LoVo (cell line): ENCODE measurements at places on chromosomes 6 and 20.
A peak's percentile ranks its signal among the peaks of the same experiment; 100 is the strongest.

DNA sequence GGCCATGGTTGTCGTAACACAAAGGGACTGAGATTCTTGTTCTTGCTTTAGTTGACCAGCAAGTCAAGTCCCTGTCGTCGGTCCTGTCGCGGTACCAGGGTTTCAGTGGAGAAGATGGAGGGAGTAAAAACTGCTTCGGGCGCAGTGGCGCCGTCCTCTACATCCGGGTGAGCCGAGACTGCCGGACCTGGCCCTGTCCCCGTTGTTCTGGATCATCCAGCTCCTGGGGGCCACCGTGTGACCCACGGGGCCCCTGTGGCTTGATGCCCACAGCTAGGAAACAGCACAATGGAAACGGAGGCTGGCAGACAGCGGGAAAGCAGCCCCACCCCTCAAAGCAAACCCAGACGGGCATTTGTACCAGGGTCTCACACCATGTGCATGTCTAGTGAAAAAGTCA is 15.0 kb downstream of the MTG2 start:
- DNase-seq = no peak

DNA sequence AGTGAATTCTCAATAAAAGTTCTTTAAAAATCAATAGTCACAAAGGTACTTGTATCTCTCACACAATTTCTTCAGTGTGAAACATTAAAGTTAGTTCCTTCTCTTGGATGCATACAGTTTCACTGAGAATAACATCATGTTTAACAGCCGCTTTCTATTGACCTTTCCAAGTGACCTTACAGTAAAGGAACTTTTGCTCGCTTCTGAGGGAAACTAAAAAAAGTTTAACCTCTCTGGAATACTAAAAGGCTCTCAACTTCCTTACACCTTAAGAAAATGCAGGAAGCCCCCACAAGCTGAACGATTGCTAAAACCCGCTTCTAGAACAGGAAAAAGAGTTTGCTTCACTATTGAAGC is 1.3 kb downstream of the RRAGD start:
- DNase-seq = no peak

DNA sequence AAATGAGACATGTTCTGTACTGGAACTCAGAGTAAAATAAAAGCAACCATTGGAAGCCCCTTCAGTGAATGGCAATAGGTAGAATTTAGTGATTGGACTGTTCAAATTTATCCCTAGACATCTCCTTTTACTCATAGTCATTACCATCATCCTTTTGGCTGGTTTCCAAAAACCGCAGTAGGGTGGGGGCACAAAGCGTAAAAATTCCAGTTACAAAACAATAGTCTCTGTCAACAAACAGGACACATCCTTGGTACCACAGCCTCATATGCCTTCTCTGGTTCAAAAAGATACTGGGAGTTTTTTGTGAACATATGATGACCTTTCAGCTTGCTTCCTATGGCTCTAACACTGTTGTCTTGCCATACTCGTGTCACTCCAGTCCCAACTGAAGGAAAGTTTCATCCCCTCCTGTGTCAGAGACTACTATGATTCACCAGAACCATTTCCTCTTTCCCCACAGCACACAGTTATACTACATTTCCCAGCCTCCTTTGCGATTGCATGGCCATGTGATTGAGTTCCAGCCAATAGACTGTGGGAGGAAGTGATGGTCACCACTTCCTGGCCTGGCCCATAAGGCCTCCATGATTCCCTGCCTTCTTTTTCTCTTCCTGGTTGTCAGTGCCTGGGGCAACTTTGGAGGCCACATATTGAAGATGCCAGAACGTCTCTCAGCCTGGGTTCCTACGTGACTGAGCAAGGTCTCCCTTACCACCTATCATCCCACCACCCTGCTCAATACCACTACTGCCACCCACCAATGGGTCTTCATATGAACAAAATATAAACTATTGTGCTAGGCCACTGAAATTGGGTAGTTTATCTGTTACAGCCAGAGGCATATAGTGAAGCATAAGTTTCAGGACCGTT is 162.4 kb downstream of the ID4 start:
- no peak for DNase-seq

- no peak for DNase-seq
Observed at GRCh38 chr6:123526128-123526527, 110.6 kb downstream of the TRDN start.

DNA sequence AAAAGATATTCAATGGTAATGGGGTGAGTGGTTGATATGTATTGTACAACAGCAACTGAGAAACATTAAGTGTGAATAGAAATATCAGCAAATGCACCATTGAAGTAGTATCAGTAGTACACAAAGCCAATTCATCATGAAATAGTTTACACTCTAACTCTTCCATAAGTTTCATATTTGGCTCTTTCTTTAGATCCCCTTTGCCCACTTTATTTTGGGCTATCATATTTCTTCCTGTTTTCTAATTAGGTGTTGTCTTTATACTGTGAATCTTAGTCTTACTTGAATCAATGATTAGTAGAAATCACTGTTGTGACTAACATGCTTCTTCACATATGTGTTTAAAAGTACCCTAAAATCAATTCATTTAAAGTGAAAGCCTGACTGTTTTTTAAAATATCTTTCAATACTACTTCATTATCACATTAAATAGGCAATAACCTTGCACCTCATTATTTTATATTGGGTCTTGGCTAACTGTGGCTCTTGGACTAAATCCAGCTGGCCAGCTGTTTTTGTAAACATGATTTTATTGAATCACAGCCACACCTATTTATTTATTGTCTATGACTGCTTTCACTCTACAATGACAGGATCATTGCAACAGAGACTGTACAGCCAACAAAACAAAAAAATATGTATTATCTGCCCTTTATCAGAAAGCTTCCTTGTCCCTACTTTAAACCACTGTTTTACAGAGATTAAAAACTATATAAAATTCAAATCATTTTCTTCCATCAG is 38.9 kb downstream of the EYS start:
- DNase-seq = no peak

DNA sequence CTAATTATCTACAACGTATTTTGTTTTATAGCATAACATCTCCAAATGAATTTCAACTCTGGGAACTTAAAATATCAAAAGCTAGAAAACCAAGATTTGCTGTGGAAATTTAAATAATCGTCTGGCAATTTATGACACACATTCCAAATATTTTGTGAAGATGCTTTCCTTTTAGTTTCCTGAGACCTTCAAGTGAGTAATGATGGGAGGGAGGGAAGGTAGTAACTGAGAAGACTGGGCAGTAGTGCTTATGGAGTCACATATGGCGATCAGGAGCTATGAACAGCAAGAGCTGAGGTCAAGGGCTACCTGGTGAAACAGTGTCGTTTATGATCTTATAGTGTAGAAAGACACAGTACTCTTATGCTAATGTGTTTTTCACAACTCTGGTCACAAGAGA is 178.2 kb upstream of the THEMIS start:
- DNase-seq = no peak

- DNase-seq = no peak
Observed at GRCh38 chr20:54545676-54546358, 70.4 kb downstream of the DOK5 start.

- no peak for DNase-seq
Observed at GRCh38 chr6:84050408-84050807, 16.8 kb downstream of the MRAP2 start.

DNA sequence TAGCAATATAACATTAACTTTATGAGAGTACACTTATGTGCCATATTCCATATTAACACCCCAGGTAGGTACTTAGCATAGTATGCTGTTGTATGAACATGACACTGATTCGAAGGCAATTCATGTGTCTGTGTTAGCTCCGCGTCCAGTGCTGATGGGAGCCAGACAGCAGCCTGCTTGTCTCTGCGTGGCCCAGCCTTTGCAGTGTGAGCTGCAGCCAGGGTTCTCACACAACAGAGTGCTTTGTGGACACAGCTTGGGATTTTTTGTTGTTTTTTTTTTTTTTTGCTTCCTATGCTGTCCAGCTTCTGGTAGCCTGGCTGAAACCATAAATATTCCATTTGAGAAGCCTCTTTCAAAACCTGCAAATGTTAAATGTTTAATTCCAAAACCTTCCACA is 350.9 kb downstream of the SMOC2 start:
- no peak for DNase-seq

DNA sequence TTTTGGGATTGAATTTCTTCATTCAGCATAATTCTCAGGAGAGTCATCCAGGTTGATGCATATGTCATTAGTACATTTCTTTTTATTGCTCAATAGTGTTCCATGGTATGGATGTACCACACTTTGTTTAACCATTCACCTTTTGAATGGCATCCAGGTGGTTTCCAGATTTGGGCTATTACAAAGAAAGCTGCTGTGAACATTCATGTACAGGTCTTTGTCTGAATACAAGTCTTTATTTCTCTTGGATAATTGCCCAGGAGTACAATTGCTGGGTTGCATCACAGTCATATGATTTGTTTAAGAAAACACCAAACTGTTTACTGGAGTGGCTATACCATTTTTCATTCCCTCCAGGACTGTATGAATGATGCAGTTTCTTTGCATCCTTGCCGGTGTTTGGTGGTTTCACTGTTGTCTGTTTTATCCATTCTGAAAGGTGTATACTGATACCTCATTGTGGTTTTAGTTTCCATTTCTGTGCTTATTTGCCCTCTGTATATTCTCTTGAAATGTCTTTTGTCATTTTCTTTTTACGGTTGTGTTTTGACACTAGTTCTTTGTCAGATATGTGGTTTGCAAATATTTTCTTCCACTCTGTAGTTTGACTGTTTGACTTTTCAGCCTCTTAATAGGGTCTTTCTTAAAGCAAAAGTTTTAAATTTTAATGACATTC is 8.8 kb downstream of the CDKAL1 start:
- DNase-seq = peak; percentile 19

GRCh38 chr20:6705926-6706548 is 61.4 kb upstream of the BMP2 start:
- no peak for DNase-seq

DNA sequence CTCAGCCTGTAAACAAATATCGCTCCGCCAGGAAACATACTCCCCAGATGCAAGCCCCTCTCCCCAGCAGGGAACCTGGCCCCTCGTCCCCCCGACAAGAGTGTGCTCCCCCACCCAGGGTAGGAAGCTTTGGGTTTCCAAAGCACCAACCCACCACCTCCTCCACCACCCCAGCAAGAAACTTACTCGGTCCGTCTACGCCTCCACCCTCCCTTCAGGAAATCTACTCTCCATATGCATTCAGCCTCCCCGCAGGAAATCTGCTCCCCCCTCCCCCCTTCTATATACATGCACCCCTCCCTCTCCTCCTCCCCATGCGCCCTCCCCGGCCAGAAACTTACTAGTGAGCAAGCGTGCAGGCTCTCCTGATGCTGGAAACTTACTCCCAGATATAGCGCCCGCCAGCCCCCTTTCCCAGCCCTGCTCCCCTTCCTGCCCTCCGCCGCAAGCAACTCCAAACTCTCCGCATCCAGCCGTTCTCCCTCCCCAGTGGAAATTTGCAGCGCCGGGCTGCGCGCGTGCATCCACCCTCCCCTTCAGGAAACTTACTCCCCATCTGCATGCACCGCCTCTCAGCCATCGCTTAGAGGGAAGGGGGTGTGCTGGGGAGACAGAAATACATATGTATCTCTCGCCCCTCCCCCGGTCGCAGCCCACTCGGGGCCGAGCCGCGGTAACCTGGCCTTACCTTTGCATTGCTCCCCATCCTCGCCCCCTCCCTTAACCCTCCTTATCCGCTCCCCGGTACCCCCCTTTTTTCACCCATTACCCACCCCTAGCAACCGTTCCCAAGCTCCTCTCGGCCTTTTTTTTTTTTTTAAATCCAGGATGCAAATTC is at the start of gene TRERF1:
TSS of gene TRERF1 (minus strand) at position 594 of the 838 bp plus-strand sequence. CDS start 182,336 bp downstream, outside the sequence.
- no peak for DNase-seq
